ENCODE measurements at places on chromosomes 5 and 9. TPM values are rescaled to one million over a fixed set of nuclear protein-coding genes. Genes with fewer than 3 reads are reported as not detected.

- no peak for DNase-seq
Observed at GRCh38 chr9:123749580-123750202, 180.2 kb downstream of the DENND1A start.

The NEUROG1 gene
- total RNA-seq: not detected

The SLC36A3 gene
- total RNA-seq: not detected

DNA sequence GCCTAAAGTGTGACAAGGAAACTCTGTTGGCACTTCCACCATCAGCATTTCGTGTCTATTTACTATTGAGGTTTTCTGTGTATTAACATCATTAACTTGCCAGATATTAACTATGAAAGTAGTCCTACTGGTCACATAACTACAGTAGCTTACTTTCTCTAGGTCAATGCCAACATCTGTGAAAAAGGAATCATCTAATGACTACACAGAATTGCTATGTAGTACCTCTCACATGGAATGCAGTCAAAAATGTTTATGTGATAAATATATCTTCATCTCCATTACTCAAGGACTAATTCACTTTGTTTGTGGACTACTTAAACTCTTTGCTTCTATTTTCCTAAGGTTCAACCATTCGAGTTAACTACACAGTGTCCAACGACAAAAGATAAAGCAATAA is 2.1 kb downstream of the SCAI start:
- DNase-seq: peak; percentile 62

- no peak for DNase-seq
Observed at GRCh38 chr5:115096034-115096769, 73.5 kb downstream of the TRIM36 start.

The SNX24 gene
- total RNA-seq: 20.8 TPM

The C9orf50 gene
- total RNA-seq: not detected

DNA sequence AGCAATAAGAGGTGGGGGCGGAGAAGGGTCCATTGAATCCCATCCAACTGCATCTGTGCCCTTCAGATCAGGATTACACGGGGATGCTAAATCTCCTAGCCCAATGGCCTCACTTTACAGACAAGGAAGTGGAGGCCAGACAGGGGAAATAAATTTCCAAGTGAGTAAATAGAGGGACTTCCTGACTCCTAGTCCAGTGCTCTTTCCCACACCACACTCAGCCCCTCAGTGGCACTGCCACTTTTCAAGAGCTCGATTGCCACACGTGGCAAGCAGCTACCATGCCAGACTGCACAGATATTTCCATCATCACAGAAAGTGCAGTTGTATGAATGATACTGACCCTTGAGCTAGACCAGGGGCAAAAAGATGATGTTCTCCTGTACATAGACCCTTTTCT is 8.2 kb upstream of the TNIP1 start:
- DNase-seq: no peak

The SPINK1 gene
- total RNA-seq: not detected

The NRG2 gene
- total RNA-seq: not detected

- no peak for DNase-seq
Observed at GRCh38 chr5:173859408-173860159, 28.6 kb upstream of the CPEB4 start.

The PCDHGA12 gene
- 10.9 TPM for total RNA-seq

The TTC23L gene
- not detected for total RNA-seq

The SLC36A2 gene
- total RNA-seq: not detected

- DNase-seq: peak; percentile 88
Observed at GRCh38 chr9:131727184-131727759, 12.6 kb downstream of the RAPGEF1 start.

The ENTREP1 gene
- not detected for total RNA-seq

Data from GM23248 (cell line).